T-helper 17 cell (primary cell): ENCODE measurements at places on chromosomes 3 and 15.

DNA sequence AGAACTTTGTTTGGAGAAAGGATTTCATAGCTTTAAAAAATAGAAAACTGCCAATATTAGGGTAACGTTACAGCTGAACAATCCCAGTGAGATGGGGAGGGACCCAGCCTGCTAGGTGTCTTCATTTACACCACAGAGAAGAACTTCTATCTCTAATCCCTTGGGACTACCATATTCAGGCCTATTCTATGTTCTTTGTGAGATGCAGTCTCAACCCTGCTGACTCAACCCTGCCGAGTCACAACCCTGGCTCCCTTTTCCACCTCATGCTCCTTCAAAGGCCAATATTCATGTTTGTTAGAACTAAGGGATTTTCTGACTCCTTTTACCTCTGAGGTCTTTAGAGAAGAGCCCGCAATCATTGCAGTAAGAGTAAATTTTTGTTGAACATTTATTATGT, 350.5 kb downstream of the EPHB1 start:
- DNase-seq, result no peak

DNA sequence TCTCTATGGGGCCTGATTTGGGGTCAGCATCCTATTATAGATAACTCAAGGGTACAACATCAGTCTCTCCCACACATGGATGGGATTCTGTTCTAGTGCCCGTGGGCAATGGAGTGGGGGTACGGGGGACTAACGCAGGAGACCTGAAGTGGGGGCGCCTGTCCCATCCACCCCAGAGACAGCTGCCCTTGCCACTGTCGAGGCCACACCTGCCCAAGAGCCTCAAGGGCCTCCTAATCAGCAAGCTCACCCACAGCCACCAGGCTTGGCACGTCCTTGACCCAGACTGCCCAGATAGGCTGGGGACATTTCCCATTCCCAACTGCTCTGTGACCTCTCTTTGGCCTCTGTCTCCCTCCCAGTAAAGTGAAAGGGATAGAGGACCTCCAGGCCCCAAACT, 8.5 kb upstream of the ISLR2 start:
- DNase-seq, result no peak

GRCh38 chr3:44114142-44114541, 127.5 kb upstream of the TOPAZ1 start:
- no peak for DNase-seq

GRCh38 chr3:11580645-11581044, 63.1 kb downstream of the VGLL4 start:
- DNase-seq, result no peak

DNA sequence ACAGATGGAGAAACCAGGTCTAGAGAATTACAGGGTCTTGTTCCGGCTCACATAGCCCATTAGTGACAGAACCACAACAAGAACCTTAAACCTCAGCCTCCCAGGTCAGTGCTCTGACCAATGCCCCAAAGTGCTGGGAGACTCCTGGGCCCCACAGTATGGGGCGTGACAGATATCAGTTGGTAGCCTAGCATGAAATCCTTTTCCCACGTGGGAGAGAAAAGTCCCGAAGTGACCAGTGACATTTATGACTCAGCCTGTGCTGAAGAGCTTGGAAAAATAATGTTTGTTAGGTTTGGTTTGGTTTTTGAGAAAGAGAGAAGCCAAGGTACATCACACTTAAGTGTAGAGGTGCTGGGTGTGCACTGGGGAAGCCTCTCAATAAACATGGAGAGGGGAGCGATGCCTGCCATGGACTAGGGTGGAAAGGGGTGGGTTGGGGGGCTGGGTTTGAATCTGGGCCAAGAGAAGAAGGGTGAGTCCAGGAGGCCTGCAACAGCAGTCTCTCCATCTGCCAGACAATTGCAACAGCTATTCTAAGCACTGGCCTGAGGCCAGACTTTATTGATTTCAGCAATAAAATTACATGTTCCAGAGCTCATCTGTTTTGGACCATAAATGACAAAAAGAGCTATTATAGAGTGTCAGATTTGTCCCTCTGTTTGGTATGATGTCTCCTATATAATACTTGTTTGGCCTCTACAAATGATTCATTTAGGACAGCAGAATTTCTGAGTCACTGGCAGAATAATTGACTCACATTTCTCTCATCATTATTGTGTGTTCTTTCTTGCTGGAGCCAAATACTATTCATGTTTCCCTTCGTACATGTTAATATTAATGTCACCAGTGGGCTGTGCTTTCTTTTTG, 43.4 kb downstream of the C2CD4A start:
- no peak for DNase-seq

- no peak for DNase-seq
Measured at GRCh38 chr3:152184971-152185686, 83.6 kb upstream of the MBNL1 start.

GRCh38 chr15:57914350-57915055, 151.0 kb downstream of the ALDH1A2 start:
- DNase-seq, result no peak
